Inflammatory macrophage (primary cell): ENCODE measurements at places on chromosomes 3 and 15.

DNA sequence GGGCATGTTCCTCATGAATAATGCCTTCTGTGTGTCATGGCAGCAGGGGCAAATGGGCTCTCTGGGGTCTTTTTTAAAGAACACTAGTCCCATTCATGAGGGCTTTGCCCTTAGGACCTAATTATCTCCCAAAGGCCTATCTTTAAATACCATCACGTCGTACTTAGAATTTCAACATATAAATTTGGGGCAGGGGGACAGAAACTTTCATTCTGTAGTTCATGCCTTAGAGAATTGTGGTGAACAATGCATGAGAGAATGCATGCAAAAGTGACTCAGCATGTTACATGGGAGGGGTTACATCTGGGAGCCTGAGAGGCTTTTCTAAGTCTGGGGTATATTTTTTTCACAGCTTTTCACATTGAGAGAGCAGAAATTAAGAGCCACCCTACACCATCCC is 208.5 kb upstream of the ROPN1 start:
- DNase-seq, result no peak

- DNase-seq, result no peak
These were observed 603 bp upstream of the SELENOK start for GRCh38 chr3:53892286-53892637.

GRCh38 chr15:90145259-90145658 is 43.0 kb upstream of the IDH2 start:
- no peak for DNase-seq

- DNase-seq, result no peak
These were observed 87.0 kb downstream of the EEFSEC start for GRCh38 chr3:128240232-128240631.

DNA sequence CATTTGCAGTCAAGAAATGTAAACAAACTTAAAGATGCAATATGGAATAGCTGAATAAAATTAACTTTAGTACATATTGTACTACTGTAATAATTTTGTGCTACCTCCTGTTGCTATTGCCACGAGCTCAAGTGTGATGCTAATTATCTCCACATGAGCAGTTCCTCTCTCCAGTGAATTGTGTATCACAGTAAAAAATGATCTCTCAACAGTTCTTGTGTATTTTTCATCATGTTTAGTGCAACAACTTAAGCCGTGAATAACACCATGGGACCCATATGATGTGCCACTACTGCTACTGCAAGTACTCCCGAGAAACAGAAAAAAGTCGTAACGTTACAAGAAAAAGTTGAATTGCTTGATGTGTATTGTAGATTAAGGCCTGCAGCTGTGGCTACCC is 12.4 kb downstream of the RIOX2 start:
- no peak for DNase-seq

GRCh38 chr3:159158213-159158612 is 356.4 kb downstream of the MFSD1 start:
- no peak for DNase-seq

DNA sequence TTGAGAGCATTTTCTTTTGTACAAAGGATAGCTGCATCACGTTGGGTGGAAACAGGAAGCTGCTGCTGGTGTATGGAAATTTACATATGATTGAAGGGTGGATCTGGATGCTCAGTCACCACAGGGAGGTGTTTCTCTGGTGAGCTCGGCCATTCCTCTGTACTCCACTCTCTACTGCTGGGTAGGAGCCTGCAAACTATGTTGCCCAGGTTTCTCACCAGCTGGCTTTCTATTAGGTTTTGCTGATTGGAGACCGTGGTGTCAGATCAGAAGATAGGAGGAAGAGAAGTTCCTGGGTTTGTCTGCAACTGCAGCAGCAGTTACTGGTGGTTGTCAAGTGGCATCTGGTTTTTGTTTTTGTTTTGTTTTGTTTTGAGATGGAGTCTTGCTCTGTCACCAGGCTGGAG is 61.7 kb downstream of the TAMM41 start:
- DNase-seq, result peak; percentile 3

- no peak for DNase-seq
These were observed 76.0 kb upstream of the GSK3B start for GRCh38 chr3:120170223-120170622.

GRCh38 chr3:114213292-114213626 is 24.1 kb downstream of the ZNF80 start:
- no peak for DNase-seq

DNA sequence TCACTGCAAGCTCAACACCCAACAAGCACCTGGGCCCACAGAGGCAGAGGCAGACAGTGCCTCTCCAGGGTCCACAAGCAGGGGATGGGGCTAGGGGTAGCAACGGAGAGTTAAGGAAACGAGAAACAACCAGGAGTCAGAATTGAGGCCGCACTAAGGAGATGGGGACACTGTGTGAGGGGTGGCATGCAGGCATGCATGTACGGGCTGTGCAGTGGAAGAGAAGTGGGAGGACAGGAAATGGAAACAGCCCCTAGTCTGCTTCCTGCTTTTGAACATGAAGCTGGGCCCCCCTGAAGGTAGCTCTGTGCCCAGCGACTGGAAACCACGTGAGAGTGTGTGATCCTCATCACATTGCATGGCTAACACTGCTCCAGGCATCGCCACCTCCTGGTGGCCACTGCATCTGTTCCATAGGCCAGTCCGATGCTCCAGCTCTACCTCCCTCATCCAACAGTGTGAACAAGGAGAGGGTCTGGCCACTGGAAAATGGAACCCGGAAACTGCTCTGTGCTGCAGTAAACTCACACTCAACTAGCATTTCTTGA is 44.0 kb downstream of the XXYLT1 start:
- no peak for DNase-seq

- peak; percentile 91 for DNase-seq
These were observed 91.0 kb downstream of the CPN2 start for GRCh38 chr3:194259982-194260766.

DNA sequence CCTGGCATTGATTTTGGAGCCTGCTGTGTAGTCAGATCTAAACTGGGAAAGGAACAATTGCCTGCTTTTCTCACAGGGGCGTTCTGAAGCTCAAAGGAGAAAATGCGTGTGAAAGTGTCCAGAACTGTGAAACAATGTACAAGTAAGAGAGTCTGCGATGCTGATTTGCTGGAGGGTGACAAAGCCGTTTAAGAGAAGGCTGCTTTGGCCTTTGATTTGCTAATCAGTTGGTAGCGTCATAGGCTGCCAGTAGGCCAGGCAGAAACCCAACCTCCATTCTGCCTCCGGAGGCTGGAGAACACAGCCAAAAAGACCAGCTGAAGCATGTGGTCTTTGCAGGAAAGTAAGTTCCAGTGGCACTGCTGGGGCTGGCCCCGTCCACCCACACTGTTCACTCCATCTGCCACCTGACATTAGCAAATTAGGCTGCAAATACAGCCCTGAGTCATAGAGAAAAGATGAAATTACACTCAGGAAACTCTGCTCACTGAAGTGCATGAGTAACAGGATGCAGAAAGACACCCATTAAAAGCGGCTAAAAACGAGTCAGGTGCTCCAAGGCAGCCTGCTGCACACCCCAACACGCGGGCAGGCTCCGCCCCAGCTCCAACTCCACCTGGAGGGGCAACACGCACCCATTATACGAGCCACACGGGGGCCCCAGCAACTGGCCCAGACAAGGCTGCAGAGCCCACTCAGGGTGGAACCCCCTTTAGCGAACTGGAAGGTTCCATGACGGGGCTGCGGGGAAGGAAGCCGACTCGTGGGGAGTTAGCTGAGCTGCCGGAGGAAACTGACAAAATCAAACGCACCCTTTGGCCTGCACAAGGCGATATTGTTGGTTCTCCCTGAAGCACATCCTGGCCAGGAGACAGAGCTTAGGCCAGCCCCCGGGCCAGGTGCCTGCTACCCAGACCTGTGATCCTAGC is 31.6 kb downstream of the ZDHHC19 start:
- DNase-seq, result peak; percentile 91

GRCh38 chr15:101724675-101725005 is 367 bp upstream of the TARS3 start:
- DNase-seq, result no peak

DNA sequence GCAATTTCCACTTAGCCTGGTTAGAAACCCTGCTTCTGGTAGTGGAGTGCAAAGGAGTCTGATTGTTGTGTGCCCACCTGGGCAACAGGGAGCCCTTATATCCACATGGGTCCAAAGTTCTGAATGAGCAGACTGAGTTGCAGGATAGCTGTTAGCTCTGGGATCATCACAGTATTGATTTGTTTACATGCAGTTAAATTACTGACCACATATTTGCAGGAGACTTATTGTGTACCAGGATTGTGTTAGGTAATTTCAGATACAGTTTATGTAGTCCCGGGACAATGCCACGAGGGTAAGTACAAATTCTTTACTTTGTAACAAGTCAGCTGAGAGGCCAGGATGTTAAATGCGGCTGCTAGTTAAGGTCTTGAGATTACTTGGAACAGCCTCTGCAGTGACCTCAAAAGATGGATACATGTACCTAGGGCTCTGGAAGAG is 18.8 kb downstream of the ARHGEF26 start:
- DNase-seq, result no peak

DNA sequence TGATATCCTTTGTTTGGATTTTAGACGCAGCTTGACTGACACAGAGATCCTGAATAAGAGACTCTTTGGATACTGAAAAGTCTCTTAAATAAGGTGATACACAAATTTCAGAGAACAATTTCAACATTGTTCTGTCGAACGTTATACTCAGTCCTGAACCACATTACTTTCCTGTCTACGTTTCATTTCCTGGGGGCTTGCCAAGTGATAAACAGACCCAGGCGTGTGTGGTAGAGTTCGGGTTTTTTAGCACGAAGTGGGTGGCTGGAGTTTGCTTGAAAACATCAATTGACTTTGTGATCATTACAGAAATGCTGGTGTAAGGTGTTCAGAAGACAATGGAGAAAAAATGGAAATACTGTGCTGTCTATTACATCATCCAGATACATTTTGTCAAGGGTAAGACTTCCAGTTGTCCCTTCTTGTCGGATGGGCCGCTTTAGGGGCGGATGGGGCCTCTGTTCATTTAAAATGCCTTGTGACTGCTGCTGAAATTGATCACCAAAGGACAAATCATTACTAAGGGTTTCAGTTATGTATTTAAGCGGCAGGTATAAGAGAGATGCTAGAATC is at the start of gene CD96:
Gene CD96 (plus strand): TSS at position 287 of the 573 bp plus-strand sequence. CDS start 52 bp downstream, at position 339.
- DNase-seq, result no peak

DNA sequence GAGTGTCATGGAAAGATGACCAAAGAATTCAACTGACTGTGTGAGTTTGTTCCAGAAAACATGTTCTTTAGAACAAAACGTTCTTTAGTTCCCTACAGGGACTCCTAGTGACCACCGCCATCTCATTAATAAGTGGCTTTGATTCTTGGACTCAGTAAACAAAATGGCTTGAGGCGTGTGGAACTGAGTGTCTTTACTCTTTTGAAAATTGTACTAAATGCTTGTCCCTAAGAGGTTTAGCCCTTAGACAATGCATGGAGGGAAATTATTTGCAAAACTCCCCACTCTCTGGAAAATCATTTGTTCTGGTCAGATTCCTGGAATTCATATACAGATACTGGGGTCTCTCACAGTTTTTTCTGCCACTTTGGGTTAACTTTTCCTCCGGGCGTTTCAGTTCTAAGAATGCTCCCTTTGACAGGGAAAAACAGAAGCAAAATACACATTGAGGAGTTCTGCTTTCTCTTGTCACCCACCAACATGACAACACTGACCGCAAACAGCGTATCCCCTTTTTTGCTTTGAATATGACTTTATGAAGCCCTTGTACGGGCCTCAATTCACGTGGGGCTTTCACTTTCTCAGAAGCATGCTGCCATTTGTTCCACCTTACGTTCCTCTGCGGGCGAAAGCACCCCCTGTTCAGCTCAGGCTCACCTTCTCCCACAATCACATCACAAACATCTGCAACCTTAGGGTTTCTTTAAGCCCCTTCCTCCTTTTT is 15.3 kb upstream of the NRROS start:
- peak; percentile 95 for DNase-seq

GRCh38 chr3:196202516-196202970 is 8.7 kb downstream of the ZDHHC19 start:
- peak; percentile 80 for DNase-seq

GRCh38 chr3:17686613-17687012 is 55.8 kb downstream of the TBC1D5 start:
- peak; percentile 35 for DNase-seq

GRCh38 chr3:182242489-182242942 is 530.8 kb downstream of the SOX2 start:
- no peak for DNase-seq

DNA sequence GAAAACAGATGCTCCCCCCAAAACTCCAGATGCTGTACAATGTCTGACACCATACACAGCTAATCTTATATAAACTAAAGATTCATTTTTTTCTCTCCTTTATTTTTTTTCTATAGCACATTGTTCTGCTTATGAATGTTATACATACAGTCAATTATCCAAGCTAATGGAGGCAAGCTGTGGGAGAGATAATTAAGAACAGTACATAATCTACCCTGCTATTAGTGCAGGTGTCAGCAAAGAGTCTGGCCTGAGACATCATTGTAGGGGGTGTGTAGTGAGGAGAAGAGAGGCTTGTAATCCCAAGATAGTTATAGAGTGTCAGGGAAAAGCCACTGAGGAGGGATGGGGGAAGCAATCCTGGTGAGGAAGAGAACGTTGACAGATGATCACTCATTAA is 25.4 kb upstream of the CHMP2B start:
- no peak for DNase-seq

- DNase-seq, result peak; percentile 87
These were observed at the start of gene SPPL2A for GRCh38 chr15:50765195-50765967. TSS of gene SPPL2A (minus strand) at chr15:50765706. CDS start at chr15:50765533, 173 bp downstream.

- peak; percentile 49 for DNase-seq
These were observed 60.2 kb downstream of the SLTM start for GRCh38 chr15:58873267-58873666.

- peak; percentile 13 for DNase-seq
These were observed 24.0 kb upstream of the SLC6A6 start for GRCh38 chr3:14378415-14378814.

- DNase-seq, result no peak
These were observed 9.4 kb upstream of the EID1 start for GRCh38 chr15:48868536-48868935.

DNA sequence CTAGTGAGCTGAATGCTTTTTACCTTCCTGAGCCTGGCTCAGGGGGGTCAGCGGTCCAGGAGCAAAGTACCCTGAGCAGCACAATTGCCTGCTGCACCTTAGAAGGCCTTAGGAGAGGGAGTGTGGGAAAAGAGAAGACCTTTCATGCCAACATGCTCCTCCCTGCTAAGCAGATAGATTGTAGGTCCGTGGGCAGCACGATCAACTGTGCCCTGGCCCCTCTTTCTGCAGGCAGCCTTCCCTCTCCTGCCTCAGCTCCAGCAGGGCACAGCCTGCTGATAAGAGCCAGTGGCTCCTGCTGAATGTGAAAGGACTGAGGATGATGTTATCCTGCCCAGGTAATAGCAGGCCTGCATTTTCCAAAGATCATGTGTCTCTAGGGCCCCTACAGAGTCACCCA is 4.1 kb downstream of the CORO2B start:
- DNase-seq, result no peak
